ENCODE measurements at places on chromosomes 1 and 21.
A peak's percentile ranks its signal among the peaks of the same experiment; 100 is the strongest.

DNA sequence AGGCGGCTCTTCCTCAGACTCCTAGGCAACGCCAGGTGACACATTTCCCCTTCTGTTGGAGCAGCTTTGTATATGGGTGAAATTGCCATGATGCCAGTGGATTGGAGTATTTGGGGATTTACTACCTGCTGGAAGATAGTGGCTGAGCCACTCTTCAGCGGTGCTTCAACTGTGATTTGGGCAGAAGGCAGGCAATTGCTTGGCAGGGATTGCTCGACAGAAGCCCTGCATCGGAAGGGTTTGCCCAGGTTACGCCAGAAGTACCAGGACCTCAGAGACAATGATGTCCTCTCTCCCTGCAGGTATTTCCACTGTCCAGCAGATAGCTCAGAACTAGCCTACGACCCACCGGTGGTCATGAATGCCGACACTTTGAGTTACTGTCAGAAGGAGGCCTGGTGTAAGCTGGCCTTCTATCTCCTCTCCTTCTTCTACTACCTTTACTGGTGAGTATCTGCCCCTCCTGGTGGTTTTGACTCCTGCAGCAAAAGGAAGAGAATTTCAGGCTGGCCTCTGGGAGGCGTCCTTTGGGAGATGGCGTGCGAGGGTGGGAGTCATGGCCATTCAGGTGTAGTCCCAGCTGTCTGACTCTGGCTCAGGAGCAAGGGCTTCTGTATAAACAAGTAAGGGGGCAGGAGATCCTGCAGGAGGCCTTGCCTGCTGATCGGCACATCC, 118.3 kb downstream of the CNIH3 start:
- H3K36me3 ChIP-seq, result no peaks in the 10 kb centered on the region

- no peak overlapping the region for H3K4me3 ChIP-seq
- no peak overlapping the region for H3K27ac ChIP-seq
- no peaks in the 10 kb centered on the region for H3K36me3 ChIP-seq
- no peak for DNase-seq
- H3K27me3 ChIP-seq, result no peaks in the 10 kb centered on the region
Observed at GRCh38 chr1:22408230-22408629, 43.4 kb upstream of the ZBTB40 start.

GRCh38 chr1:7299994-7300393, 471.1 kb upstream of the VAMP3 start:
- no peaks in the 10 kb centered on the region for H3K36me3 ChIP-seq
- H3K27me3 ChIP-seq, result no peaks in the 10 kb centered on the region
- DNase-seq, result no peak
- H3K4me1 ChIP-seq, result peaks cover 5% of the 10 kb centered on the region

- H3K4me3 ChIP-seq, result no peak within 1 kb of the TSS
- no peaks in the 10 kb centered on the region for H3K4me1 ChIP-seq
- peaks cover 5% of the 10 kb centered on the region for H3K27me3 ChIP-seq
- H3K36me3 ChIP-seq, result no peaks in the 10 kb centered on the region
- H3K27ac ChIP-seq, result no peak within 1 kb of the TSS
- DNase-seq, result no peak
Observed at GRCh38 chr1:152786077-152786476, at the start of gene LCE1E. TSS of gene LCE1E (plus strand) at chr1:152786257. CDS start at chr1:152787300, 1,043 bp downstream.

- no peaks in the 10 kb centered on the region for H3K27me3 ChIP-seq
- no peaks in the 10 kb centered on the region for H3K36me3 ChIP-seq
- DNase-seq, result no peak
Observed at GRCh38 chr1:73516451-73516850, 681.5 kb downstream of the LRRIQ3 start.

- peaks cover 4% of the 10 kb centered on the region for H3K27me3 ChIP-seq
- DNase-seq, result no peak
- H3K27ac ChIP-seq, result peak overlapping the region; percentile 38
- H3K4me3 ChIP-seq, result no peak overlapping the region
- H3K4me1 ChIP-seq, result no peaks in the 10 kb centered on the region
- no peaks in the 10 kb centered on the region for H3K36me3 ChIP-seq
Observed at GRCh38 chr1:14522926-14523241, 75.6 kb upstream of the KAZN start.

DNA sequence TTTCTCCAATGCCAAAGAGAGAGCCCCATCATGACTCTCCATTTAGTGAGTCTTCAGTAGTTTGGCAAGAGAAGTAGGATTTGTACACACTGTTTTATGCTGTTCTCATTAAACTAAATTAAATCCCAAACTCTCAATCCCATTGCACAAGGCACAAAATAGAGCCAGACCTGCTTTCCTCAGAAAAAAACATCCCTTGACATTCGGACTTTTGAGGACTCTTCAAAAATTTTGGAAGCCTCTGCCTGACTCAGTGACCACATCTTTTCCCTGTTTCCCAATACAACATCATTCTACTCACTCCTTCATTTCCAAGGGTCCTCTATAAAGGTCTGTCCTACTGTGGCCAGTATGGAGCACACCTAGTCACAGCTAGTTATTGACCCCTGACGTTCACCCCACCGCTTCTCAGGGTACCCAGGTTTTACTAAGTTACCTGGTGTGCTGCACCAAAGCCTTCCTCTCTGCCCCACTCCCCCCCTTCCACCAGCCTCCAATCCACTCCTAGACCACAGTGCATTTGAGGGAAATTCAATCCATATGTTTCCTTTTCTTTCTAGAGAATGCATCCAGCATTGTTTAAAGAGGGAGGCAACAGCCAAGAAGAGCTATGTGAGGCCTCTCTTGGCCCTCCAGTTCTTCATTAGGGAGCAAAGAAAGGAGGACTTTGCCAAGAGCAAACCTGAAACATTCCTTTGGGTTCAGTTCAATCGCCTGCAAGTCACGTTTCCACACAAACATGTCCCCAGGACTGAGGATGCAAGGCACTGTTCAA, 428.7 kb downstream of the PLPP3 start:
- H3K27ac ChIP-seq, result no peak overlapping the region
- no peaks in the 10 kb centered on the region for H3K27me3 ChIP-seq
- H3K4me3 ChIP-seq, result no peak overlapping the region
- H3K36me3 ChIP-seq, result no peaks in the 10 kb centered on the region

- H3K36me3 ChIP-seq, result no peaks in the 10 kb centered on the region
- no peak within 1 kb of the TSS for H3K27ac ChIP-seq
- no peaks in the 10 kb centered on the region for H3K4me1 ChIP-seq
- no peak within 1 kb of the TSS for H3K4me3 ChIP-seq
- H3K27me3 ChIP-seq, result no peaks in the 10 kb centered on the region
Observed at GRCh38 chr1:110450929-110451328, at the start of gene PROK1. TSS of gene PROK1 (plus strand) at chr1:110451149. CDS start at chr1:110451217, 68 bp downstream.

GRCh38 chr1:174916846-174917245, 82.9 kb upstream of the CACYBP start:
- no peak overlapping the region for H3K27ac ChIP-seq
- no peaks in the 10 kb centered on the region for H3K27me3 ChIP-seq
- DNase-seq, result no peak

DNA sequence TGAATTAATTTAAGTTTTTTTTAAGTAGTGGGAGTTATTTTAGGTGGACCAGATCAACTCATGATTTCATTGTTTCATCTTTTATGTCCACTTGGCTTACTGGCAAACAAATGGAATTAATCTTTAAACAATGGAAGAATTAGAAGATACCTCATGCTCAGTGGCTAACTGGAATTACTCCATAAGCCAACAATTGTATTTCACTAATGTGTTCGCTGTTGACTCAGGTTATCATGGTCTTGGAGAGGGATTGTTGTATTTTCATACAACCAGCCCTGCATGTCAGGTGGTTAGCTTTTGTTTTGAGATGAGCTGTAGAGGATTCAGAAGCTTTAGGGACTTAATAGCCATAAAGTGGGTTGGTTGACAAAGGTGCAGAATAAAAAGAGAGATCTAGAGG, 57.2 kb upstream of the HMCN1 start:
- H3K27me3 ChIP-seq, result no peaks in the 10 kb centered on the region
- DNase-seq, result no peak

- no peak overlapping the region for H3K4me3 ChIP-seq
- no peaks in the 10 kb centered on the region for H3K27me3 ChIP-seq
- H3K4me1 ChIP-seq, result peaks cover 90% of the 10 kb centered on the region
- H3K27ac ChIP-seq, result no peak overlapping the region
Observed at GRCh38 chr1:22075718-22076117, 23.2 kb downstream of the CDC42 start.

DNA sequence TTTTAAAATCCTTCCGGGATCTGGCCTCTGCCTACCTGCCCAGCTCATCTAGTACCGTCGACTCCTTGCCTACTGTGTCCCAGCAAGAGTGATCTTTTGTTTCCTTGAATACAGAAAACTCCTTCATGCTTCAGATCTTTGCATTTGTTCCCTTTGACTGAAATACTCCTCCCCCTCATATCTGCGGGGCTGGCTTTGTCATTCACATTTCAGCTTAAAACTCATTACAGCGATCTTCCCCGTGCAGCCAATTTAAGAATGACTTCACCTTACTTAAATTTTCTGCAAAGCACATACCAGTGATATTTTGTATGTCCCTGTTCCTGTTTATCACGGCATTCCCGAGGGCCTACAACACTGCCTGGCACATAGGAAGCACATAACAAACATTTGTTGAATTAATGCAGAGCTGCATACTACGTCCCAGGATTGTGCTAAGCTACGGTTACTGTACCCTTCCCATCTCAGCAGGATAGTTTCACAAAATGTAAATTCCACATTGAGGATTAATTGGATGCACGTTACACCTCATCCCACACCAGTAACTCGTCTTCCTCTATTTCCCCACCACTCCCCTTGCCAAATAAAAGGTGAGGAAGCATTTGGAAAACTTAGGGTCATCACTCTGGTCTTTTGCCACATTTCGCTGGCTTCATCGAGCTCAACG, 837 bp upstream of the DESI2 start:
- H3K36me3 ChIP-seq, result no peaks in the 10 kb centered on the region
- H3K4me1 ChIP-seq, result peaks cover 41% of the 10 kb centered on the region
- H3K27ac ChIP-seq, result peak overlapping the region; percentile 96
- no peak for DNase-seq
- H3K27me3 ChIP-seq, result no peaks in the 10 kb centered on the region

- DNase-seq, result no peak
- H3K4me1 ChIP-seq, result peaks cover 3% of the 10 kb centered on the region
- no peak overlapping the region for H3K27ac ChIP-seq
- H3K27me3 ChIP-seq, result no peaks in the 10 kb centered on the region
- H3K36me3 ChIP-seq, result no peaks in the 10 kb centered on the region
- H3K4me3 ChIP-seq, result no peak overlapping the region
Observed at GRCh38 chr1:200493344-200493743, 83.5 kb upstream of the ZNF281 start.

GRCh38 chr1:55970526-55971110, 608.7 kb downstream of the PLPP3 start:
- no peaks in the 10 kb centered on the region for H3K36me3 ChIP-seq
- DNase-seq, result no peak
- no peak overlapping the region for H3K27ac ChIP-seq
- H3K4me3 ChIP-seq, result no peak overlapping the region

DNA sequence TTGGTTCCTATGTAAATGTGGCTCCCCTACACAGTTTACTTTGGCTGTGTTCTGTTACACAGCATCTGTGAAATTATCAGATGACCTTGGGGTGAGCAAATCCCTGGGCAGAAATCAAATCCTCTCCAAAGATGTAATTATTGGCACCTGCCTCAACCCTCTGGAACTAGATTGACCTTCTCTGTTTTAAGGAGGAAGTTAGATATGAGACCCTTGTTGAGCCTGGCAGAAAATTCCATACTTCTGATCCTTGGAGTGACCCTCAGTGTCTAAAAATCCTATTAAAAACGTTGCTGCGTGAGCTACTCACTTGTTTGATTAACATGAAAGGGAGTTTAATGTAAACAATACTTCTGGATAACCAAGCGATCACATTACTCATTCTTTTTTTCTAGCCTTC, 122.0 kb downstream of the CLIC6 start:
- DNase-seq, result no peak
- H3K36me3 ChIP-seq, result peaks cover 48% of the 10 kb centered on the region
- no peak overlapping the region for H3K4me3 ChIP-seq
- H3K27ac ChIP-seq, result no peak overlapping the region
- peaks cover 12% of the 10 kb centered on the region for H3K4me1 ChIP-seq

- DNase-seq, result no peak
- no peak overlapping the region for H3K4me3 ChIP-seq
- H3K27me3 ChIP-seq, result no peaks in the 10 kb centered on the region
- H3K36me3 ChIP-seq, result no peaks in the 10 kb centered on the region
- H3K27ac ChIP-seq, result peak overlapping the region; percentile 15
Observed at GRCh38 chr1:204042516-204042915, 30.4 kb upstream of the SOX13 start.

- no peak for DNase-seq
- no peaks in the 10 kb centered on the region for H3K4me1 ChIP-seq
- H3K4me3 ChIP-seq, result no peak overlapping the region
- H3K36me3 ChIP-seq, result no peaks in the 10 kb centered on the region
Observed at GRCh38 chr1:198669023-198669698, 30.3 kb downstream of the PTPRC start.

DNA sequence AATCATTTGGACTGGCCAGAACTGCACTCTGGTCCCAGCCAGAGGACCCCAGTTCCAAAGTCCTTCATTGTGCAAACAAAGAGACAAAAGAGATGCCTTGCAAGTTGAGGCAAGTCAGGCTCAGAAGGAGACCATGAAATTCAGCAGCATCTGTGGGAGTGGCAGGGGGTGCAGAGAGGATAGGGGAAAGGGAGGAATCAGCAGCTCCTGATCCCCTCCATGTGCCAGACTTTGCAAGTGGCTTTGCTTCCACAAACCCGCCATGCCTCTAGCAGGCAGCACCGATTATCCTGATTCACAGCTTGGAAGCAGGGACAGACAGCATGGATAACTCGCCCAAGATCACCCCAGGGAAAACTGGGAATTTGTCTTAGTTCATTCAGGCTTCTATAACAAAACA, 2.1 kb upstream of the CAPN9 start:
- DNase-seq, result no peak
- no peak overlapping the region for H3K27ac ChIP-seq
- H3K36me3 ChIP-seq, result no peaks in the 10 kb centered on the region
- H3K4me1 ChIP-seq, result no peaks in the 10 kb centered on the region
- H3K27me3 ChIP-seq, result no peaks in the 10 kb centered on the region

DNA sequence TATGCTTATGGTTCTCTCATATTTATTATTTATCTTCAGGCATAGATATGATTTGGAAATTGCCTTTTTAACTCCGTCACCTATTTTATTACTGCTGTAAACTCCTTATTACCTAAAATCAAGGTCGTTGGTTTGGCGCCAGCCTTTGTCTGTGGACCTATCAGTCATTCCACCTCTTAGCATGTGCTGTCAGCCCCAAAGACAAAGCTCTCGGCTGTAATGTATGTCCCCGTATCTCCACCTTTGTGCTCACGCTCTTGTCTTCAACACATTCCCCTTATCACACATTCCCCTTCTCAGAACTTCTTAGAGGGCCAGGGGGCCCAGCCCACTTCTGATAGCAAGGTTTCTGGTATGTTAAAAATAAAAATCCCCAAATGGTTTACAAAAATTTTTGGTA, 342.2 kb downstream of the RYR2 start:
- no peak overlapping the region for H3K4me3 ChIP-seq
- no peaks in the 10 kb centered on the region for H3K4me1 ChIP-seq
- H3K27ac ChIP-seq, result no peak overlapping the region
- H3K36me3 ChIP-seq, result no peaks in the 10 kb centered on the region
- no peaks in the 10 kb centered on the region for H3K27me3 ChIP-seq
